ENCODE measurements at places on chromosomes 1 and 21.

DNA sequence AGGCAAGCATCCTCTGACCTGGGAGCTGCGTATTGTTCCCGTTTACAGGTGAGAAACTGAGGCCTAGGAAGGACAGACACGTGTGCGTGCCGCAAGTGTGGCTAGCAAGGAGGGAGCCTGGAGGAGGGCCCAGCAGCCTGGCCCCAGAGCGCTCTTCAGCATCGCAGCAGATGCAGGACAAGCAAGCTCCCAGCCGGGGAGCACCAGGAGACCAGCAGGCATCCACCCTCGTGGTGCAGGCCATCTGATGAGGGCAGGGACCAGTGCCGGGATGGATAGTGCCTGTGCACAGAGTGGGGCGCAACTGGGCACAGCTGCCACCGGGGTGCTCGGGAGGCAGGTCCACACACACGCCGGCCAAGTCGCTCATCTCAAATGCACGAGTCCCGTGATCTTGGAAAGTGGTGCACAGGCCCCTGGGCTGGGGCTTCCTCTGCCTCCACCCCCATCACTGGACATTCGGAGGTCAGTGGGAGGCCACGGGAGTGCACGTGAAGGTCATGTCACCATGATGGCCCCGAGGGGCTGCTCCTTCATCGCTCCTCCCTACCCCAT, 55.1 kb downstream of the COL18A1 start:
- no peaks in the 10 kb centered on the region for H3K36me3 ChIP-seq
- no peak for DNase-seq
- H3K27ac ChIP-seq, result no peak overlapping the region

DNA sequence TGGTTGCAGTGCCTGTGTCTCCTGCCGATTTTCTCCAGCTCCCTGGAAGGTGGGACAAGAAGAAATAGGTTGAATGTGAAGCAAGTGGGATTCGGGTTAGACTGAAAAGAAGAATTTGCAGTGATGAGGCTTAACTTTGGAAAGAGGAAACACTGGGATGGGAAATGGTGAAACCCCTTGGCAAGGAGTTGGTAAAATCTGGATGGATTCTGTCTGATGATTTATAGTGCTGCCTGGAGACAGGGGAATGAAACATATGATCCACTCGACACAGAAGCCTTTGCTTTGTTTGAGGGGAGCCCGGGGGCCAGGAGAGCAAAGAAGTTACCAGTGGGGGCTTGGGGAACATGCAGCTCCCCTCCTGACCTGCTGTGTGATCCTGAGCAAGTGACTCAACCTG, 67.2 kb downstream of the UBIAD1 start:
- no peaks in the 10 kb centered on the region for H3K4me1 ChIP-seq
- DNase-seq, result no peak
- H3K36me3 ChIP-seq, result no peaks in the 10 kb centered on the region
- H3K4me3 ChIP-seq, result no peak overlapping the region
- peaks cover 34% of the 10 kb centered on the region for H3K27me3 ChIP-seq

GRCh38 chr21:25934771-25935224, 200.0 kb downstream of the GABPA start:
- no peak overlapping the region for H3K4me3 ChIP-seq
- peaks cover 6% of the 10 kb centered on the region for H3K4me1 ChIP-seq
- H3K27ac ChIP-seq, result peak overlapping the region; percentile 84
- DNase-seq, result peak; percentile 39
- H3K36me3 ChIP-seq, result peaks cover 2% of the 10 kb centered on the region
- no peaks in the 10 kb centered on the region for H3K27me3 ChIP-seq

- peaks cover 5% of the 10 kb centered on the region for H3K4me1 ChIP-seq
- no peak overlapping the region for H3K4me3 ChIP-seq
- no peaks in the 10 kb centered on the region for H3K36me3 ChIP-seq
- DNase-seq, result no peak
- H3K27ac ChIP-seq, result no peak overlapping the region
Measured at GRCh38 chr1:205137901-205138300, 16.1 kb upstream of the RBBP5 start.

DNA sequence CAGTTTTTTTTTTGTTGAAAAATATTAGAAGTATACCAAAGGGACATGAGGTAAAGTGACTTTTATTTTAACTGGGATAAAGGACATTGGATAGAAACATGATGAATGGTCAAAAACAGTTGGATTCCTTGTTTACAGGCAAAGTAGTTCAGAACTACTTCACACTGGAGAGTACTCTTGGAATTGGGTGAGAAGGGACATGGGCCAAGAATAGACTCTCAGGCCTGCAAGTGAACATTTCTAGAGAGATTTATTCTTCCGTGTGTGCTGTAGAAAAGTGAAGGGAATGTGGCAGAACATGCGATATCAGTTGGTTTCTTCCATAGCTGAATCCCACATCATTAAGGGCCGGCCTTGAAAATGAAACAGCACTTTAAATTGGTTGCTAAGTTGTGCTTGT, 290.5 kb downstream of the ADGRL2 start:
- no peak for DNase-seq
- H3K27me3 ChIP-seq, result no peaks in the 10 kb centered on the region
- H3K4me1 ChIP-seq, result no peaks in the 10 kb centered on the region
- H3K36me3 ChIP-seq, result no peaks in the 10 kb centered on the region

DNA sequence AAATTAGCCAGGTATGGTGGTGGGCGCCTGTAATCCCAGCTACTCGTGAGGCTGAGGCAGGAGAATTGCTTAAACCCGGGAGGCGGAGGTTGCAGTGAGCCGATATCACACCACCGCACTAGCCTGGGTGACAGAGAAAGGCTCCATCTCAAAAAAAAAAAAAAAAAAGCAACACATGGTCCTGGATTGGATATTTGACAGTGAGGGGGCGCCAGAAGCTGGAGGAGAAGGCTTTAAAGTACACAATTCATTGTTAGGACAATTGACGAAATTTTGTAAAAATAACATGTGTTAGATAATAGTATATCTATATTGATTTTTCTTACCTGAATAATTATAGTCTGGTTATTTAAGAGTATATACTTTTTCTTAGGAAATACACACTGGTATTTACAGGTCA, 50.2 kb upstream of the USP25 start:
- H3K4me3 ChIP-seq, result no peak overlapping the region
- H3K27me3 ChIP-seq, result peaks cover 2% of the 10 kb centered on the region
- H3K4me1 ChIP-seq, result peaks cover 5% of the 10 kb centered on the region
- no peaks in the 10 kb centered on the region for H3K36me3 ChIP-seq
- no peak overlapping the region for H3K27ac ChIP-seq
